ENCODE measurements at places on chromosomes 5 and 9.

DNA sequence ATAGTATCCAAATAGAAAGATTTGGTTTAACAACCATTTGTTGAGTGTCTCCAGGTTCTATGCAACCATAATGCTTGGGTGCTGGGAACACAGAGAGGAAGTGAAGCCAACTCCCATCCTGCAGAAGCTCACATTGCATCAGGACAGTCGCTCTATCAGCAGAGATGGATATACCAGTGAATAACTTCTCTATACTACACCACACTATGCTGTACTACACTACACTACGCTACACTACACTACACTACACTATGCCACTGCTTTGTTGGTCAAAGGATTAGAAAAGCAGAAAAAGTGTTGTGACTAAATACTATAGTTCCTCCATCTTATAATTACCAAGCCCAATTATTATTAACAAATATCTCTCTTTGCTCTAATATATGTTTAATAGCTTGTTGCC lies 89.2 kb upstream of the PRRC1 start:
- no peaks in the 10 kb centered on the region for H3K36me3 ChIP-seq
- H3K4me1 ChIP-seq, result peaks cover 3% of the 10 kb centered on the region
- H3K27ac ChIP-seq, result no peak overlapping the region
- no peaks in the 10 kb centered on the region for H3K27me3 ChIP-seq

- no peaks in the 10 kb centered on the region for H3K36me3 ChIP-seq
- DNase-seq, result no peak
- H3K4me1 ChIP-seq, result peaks cover 96% of the 10 kb centered on the region
- no peaks in the 10 kb centered on the region for H3K27me3 ChIP-seq
- H3K27ac ChIP-seq, result no peak overlapping the region
Observed at GRCh38 chr9:131404581-131404980, 10.7 kb downstream of the PRRC2B start.

GRCh38 chr5:54905942-54906537 lies 79.4 kb downstream of the ESM1 start:
- no peak for DNase-seq
- H3K4me1 ChIP-seq, result peaks cover 11% of the 10 kb centered on the region
- no peak overlapping the region for H3K4me3 ChIP-seq
- peaks cover 30% of the 10 kb centered on the region for H3K27me3 ChIP-seq
- H3K36me3 ChIP-seq, result no peaks in the 10 kb centered on the region

- no peak for DNase-seq
- H3K27ac ChIP-seq, result peak overlapping the region; percentile 96
- H3K4me1 ChIP-seq, result peaks cover 81% of the 10 kb centered on the region
- no peaks in the 10 kb centered on the region for H3K36me3 ChIP-seq
Observed at GRCh38 chr9:113578279-113578865, 114.8 kb downstream of the RGS3 start.

DNA sequence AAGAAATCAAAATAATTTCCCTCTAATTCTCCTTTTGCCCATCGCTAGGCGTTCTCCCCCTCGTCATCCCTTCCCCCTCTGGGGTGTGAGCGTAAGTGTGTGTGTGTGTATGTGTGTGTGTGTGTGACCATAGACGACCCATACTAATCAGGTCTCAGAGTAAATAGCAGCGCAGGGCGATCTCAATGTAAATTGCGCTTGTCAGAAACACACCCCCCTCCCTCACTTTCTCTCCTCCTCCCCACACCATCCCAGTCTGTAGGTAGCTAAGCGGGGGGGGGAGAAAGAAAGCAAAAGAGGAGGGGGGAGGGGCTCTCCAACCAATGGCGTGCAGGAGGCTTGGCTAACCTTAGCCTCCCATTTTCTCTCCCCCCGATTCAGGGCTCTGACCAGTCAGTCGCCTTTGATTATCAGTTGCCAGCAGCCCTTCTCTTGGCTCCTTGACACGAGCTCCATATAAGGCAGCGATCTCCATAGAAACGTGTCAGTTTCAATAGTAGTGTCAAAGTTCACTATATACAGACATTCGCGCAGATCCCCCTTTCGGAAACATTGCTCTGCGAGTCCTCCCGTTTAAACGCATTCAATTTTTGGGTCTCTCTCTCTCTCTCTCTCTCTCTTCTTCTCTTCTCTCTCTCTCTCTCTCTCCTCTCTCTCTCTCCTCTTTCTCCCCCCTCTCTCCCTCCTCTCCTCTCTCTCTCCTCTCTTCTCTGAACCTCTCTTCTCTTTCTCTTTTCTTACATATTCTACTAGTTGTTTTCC lies at the start of gene NR2F1:
Gene NR2F1 (plus strand): TSS at position 546 of the 762 bp plus-strand sequence. CDS start 1,802 bp downstream, outside the sequence.
- no peak within 1 kb of the TSS for H3K27ac ChIP-seq
- H3K4me3 ChIP-seq, result no peak within 1 kb of the TSS
- peaks cover 17% of the 10 kb centered on the region for H3K36me3 ChIP-seq
- peaks cover 44% of the 10 kb centered on the region for H3K27me3 ChIP-seq
- H3K4me1 ChIP-seq, result peaks cover 30% of the 10 kb centered on the region

- H3K36me3 ChIP-seq, result no peaks in the 10 kb centered on the region
- H3K4me1 ChIP-seq, result peaks cover 9% of the 10 kb centered on the region
- H3K27me3 ChIP-seq, result no peaks in the 10 kb centered on the region
- no peak overlapping the region for H3K27ac ChIP-seq
- H3K4me3 ChIP-seq, result no peak overlapping the region
Observed at GRCh38 chr5:108006791-108007190, 336.1 kb upstream of the EFNA5 start.

DNA sequence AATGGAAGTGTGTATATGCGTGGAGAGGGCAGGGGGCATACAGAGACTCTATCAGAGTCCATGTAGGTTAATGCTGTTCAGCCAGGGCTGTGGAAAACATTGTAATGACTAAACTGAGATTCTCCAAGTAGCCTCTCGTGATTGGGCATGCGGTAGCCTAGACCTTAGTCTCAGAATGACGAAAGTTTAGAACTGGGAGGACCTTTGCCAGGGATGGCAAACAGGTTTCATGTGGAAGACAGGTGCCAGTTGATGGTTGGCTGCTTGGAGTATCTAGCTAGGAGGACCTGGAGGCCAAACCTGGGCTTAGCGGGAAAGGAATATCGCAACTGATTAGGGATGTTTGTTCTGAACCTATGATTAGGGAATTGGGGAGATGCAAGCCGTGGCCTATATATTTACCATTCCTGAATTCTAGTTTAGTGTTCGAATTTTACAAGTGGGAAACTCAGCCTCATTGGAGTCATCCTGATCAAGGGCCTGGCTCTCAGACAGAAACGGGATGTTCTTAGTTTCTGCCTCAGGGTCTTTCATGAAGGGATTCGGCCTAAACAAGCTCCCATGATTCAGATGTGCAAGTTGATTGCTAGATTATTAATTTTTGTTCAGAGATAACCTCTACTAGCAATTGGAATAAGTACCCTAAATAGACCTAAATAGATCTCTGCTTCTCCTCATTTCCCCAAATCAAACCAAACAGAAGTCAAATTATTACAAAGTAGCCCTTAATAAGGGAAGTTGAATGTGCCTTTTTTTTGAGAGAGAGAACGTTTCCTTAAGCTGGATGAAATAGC lies 26.8 kb upstream of the TJP2 start:
- H3K27ac ChIP-seq, result no peak overlapping the region
- no peak for DNase-seq
- H3K36me3 ChIP-seq, result no peaks in the 10 kb centered on the region
- H3K4me1 ChIP-seq, result peaks cover 1% of the 10 kb centered on the region
- no peaks in the 10 kb centered on the region for H3K27me3 ChIP-seq

- peaks cover 4% of the 10 kb centered on the region for H3K27me3 ChIP-seq
- DNase-seq, result no peak
- no peaks in the 10 kb centered on the region for H3K36me3 ChIP-seq
- H3K4me1 ChIP-seq, result no peaks in the 10 kb centered on the region
- H3K27ac ChIP-seq, result no peak overlapping the region
Observed at GRCh38 chr9:110283751-110284150, 27.4 kb upstream of the TXN start.

Measured in naive B cell (primary cell).